ENCODE measurements at places on chromosomes 5 and 9. TPM values are rescaled to one million over a fixed set of nuclear protein-coding genes. Genes with fewer than 3 reads are reported as not detected.

DNA sequence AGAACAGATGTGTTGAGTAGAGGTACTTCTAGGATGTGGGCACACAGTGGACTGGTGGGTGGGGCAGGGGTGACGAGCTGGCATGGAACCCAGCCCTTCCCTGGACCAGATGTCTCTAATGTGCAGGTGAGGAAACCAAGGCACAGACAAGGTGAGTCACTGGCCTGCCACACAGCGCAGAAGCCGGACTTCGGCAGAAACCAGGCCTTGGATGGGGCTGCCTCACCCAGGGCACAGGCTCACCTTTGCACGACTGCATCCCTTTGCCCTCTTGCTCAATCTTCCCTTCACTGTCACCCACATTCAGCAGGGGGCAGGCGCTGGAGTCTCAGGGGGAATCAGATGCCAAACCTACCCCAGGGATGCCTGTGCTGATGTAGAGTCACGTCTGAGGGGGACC, 65.4 kb upstream of the LMX1B start:
- no peak for DNase-seq

DNA sequence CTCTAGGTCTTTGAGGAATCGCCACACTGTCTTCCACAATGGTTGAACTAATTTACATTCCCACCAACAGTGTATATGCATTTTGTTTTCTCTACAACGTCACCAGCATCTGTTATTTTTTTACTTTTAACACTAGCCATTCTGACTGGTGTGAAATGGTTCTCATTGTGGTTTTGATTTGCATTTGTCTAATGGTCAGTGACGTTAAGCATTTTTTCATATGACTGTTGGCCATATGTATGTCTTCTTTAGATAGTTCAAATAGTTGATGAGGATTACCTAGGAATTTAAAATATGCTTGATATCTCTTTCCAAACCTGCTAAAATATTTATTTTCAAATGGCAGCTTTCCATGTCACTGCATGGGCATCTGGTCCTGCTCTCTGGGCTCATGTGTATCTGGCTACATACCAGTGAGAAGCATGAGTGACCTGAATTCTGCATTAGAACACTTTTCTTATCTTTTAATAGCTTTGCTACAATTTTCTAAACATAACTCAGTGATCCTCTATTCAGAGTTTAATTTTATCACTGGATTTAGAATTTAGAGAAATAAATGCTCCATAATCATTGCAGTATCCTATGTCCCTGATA, 95.8 kb upstream of the ADAMTS16 start:
- DNase-seq = no peak

GRCh38 chr5:102959055-102959454, 160.9 kb downstream of the GIN1 start:
- no peak for DNase-seq

DNA sequence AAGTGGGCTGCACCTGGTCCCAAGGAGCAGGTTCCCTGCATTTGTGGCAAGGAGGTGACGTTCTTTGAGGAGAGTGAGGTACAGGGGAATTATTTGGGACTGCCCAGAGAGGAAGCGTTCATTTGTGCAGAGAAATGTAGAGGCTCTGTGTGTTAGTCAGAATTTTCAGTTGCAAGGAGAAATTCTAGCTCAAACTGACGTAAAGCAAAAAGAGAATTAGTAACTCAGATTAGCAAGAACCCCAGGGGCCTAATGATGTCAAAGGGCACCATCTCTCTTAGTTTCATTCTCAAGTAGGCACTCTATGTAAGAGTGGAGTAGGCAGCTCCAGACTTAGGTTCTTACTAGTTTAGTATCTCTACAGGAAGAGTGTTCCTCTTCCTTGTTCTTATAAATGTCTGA, 2.4 kb upstream of the TXN start:
- no peak for DNase-seq

DNA sequence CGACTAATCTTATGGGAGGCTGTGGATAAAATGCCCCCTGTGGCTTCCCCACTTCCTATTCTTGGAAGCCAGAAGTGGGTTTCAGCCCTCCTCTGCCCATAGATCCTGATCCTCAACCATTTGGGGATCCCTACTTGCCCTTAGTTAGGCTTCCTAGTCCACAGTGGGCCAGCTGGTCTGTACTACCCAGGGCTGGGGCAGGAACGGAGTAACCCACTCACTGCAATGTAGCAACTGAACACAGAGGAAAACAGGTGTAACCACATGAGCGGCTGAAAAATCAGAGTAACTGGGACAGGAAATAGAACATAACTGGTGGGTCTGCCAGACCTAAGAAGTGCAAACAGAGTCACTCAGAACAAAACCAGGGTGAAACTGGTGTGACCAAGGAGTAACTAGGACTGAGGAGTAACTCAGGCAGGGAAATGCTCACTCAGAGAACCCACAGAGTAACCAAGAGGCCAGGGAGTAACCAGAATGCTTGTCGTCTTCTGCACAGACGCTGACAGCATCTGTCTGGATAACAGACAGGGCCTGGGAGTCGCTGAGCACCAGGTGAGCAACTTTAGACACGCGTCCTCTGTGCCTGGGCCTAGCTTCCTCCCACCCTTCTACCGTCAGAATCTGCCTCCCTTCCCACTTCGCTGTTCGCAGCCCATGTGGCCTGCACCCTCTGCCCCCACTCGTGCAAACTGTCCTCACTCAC, 1.0 kb downstream of the AQP3 start:
- DNase-seq = peak; percentile 87

DNA sequence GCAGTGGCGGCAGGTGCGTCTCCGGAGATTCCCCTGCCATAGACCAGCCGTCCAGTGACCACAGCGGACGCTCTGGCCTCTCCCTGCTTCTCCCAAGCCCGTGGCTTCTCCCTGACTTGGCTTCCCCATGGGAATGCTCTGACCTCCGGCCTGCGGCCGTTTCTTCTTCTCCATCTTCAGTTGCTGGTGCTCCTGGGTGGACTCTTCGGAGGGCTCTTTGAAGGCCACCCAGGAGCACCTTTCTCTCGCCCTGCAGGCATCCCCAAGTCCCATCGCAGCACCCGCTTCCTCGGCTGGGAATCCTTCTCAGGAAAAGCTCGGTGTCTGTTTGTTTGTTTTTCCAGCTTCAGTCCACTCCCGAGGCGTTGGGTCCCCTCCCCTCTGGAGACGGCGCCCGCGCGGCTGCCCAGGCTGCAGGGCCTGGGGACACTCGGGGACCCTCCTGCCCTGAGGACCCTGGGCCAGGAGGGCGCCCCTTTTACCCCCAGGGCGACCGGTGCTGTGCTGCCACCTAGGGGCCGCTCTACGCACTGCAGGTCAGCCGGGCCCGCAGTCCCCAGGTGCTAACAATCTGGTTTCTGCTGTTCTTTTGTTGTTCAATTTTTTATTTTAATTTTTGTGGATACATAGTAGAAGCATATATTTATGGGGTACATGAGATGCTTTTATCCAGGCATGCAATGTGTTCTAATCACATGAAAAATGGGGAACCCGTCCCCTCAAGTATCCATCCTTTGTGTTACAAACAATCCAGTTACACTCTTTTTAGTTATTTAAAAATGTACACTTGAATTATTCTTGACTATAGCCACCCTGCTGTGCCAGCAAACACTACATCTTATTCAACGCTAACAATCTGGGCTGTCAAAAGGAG, 197.9 kb upstream of the ADAMTS16 start:
- no peak for DNase-seq

- DNase-seq = no peak
These were observed 236.0 kb upstream of the IRX1 start for GRCh38 chr5:3359642-3360041.

DNA sequence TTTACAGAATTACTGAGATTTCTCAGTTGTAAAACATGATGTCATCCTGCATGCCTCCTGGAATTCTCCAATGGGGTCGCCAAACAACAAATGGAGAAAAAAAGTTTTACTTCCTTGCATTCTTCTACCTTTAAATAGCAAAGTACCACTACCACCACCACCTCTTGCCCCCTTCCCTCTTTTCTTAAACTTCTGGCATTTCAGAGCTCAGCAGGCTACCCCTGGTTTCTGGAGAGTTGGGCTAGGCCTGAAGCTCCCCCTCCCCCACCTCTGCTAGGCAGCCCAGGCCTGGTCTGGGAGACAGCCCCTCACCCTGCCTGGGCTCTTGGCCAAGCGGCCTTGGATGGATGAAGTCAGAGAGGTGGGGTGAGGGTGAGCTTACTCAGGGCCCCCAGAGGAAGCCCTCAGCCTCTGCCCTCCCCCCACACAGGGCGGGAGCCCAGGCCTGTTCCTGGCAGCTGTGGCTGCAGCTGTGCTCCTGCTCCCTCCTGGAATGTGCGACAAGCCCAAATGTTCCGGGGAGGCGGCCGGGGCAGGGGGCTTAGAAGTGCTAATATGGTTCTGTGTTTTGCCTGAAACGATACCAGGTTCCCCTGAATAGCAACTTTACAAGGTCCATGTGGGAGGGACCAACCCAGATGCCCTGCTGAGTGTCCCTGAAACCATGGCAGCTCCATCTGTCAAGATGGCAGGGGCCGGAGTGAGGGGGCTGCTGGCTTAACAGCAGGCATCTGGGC, 6.0 kb upstream of the CCIN start:
- no peak for DNase-seq

DNA sequence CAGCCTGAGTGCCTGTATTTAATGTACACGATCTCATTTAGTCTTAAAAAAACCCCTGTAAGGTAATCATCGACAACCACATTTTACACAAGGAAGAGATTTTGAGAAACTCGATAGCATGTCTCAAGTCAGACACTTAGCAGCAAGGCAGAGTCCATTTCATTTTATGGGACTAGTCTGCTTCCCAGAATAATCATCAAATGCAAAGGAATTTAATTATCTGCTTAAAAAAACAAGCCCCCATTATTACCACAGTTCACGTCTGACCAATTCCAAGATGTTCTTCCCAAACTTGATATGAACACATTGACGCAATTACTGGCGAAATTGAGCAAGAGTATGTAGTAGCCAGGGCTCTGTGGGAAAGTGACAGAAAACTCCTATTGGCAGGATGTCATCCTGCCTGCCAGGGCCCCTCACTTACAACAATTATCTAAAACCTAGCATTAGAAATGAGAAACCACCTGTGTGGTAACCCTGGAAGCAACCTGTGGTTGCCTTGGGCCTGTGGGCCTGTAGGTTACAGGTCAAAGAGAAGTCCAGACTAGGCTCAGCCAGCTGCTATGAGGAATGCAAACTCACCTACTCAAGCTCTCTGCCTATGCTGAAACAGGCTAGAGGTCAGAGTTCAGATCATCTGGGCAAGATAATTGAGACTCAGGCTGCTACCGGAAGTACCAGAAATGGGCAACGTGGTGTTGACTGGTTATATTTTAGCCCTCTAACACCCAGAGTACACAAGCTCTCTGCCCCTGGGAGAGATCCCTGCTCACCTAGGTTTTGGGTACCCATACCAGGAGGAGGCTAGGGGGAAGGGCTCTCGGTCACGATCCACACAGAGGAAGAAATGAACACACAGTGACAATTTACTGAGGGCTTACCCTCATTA, 1.6 kb downstream of the B4GALT1 start:
- peak; percentile 75 for DNase-seq

GRCh38 chr9:127927201-127927987, 3.2 kb downstream of the PIP5KL1 start:
- DNase-seq = peak; percentile 80

DNA sequence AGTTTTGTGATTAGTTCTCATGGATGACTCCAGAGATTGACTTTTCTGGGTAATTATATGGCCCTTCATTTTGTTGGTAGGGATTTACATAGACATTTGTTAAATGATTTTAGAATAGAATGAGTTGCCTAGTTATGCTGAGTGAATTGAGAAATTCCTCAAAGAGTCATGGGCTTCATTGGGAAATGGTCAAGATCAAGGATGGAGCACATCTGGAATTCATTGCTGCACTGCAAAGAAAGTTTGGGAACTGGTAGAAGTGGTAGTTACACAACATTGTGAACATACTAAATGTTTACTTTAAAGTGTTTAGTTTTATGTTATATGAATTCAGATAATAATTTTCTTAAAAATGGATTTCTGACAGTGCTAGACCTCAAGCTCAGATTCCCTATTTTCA, 46.5 kb downstream of the PIP5K1B start:
- DNase-seq = no peak

DNA sequence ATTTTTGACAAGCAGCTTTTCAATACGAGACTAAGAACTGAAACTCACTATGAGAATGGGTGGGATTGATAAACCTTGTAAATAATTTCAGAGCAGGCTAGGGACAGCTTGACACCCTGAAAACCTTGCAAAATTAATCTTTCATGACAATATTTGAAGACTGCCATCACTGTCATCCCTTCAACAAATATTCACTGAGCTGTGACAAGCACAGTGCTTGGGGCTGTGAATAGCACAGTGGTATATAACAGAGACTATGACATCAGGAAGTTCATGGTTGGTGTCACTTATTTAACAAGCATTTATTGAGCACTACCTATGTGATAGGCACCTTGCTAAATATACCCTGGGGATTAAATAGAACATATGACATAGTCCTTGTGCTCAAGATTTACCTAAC, 741.0 kb upstream of the RIOK2 start:
- DNase-seq = no peak

DNA sequence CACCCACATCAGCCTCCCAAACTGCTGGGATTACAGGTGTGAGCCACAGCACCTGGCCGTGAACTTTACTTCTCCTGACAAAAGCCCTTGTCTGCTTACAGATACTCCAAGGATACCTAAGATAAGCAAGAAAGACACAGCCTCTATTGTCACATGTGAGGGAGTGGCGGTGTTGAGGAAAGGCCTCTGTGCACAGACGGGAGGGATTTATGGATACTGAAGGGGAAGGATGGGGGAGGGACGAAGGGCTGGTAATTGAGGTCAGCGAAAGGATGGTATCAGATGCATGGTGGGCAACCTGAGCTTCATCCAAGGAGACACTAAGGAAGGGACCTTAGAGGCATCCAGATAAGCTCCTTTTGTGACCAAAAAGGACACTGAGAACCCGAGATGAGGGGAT, 66.7 kb upstream of the CKMT2 start:
- no peak for DNase-seq

DNA sequence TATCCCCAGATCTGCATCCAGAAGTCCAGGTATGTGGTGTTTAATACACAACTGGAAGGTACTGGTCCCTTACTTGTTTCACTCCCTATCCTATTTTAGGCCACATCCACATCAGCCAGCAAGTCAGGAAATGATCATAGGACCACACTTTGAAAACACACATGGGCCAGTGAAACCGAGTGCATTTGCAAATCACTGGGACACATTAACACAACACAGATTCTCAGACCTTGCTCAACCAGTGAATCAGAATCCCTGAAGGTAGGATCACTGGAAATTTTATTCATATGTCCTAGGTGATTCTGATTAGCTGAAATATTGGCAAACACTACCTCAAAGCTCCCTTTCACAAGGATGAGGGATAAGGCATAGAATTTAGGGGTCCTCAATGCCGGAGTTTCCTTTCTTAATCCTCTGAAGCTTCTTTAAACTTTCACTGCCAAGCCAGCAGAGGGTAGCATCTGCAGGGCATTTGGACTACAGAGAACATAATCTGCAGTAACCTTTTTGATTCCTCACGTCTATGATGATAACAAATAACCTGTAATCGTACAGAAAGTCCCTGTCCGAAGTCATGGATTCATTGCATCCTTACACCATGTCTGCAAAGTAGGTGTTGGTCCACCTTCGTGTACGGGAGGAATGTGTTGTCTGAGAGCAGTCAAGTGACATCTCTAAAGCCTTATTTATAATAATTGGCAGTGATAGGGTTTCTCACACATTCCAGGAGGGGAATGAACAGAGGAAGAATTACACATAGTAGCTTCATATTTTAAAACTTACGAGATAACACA, 11.0 kb upstream of the ABLIM3 start:
- no peak for DNase-seq

- DNase-seq = peak; percentile 55
These were observed 24.8 kb downstream of the FYB1 start for GRCh38 chr5:39194466-39195136.

The NMUR2 gene
- total RNA-seq = not detected

The ORM1 gene
- not detected for total RNA-seq

The BTNL8 gene
- total RNA-seq = not detected

The TYRP1 gene
- not detected for total RNA-seq

The PCDHA4 gene
- total RNA-seq = not detected

The SPATA31D4 gene
- not detected for total RNA-seq

The NFIB gene
- not detected for total RNA-seq

Measured in activated CD8-positive, alpha-beta memory T cell treated with anti-CD3 and anti-CD28 coated beads, Interleukin-2, amount 10 ng/mL, durations not matched to agents 7 days and 5 days (primary cell).